ENCODE measurements at places on chromosomes 16 and 17.

GRCh38 chr16:63922560-63922959 is 1199.3 kb downstream of the CDH11 start:
- DNase-seq = no peak

DNA sequence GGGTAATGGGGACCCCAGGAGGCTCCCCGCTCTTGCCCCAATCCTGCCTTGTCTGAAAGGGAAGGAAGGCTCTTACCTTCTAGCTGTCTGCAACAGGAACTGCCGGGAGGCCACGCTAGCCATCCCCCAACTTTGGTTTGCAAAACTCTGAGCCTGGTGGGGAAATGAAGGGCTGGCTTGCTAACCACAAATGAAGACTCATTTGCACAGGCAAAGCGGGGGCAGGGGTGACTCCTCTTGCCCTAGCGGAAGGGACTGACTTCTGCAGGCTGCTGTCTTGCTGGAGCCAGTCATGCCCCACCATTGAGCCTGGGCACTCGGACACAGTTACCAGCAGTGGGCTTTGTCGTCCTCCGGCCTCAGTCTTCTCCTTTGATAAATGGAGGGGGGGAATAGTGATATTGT is 52.6 kb downstream of the PLCG2 start:
- peak; percentile 83 for DNase-seq

GRCh38 chr17:72516772-72517399 is 396.1 kb downstream of the SOX9 start:
- DNase-seq = no peak

DNA sequence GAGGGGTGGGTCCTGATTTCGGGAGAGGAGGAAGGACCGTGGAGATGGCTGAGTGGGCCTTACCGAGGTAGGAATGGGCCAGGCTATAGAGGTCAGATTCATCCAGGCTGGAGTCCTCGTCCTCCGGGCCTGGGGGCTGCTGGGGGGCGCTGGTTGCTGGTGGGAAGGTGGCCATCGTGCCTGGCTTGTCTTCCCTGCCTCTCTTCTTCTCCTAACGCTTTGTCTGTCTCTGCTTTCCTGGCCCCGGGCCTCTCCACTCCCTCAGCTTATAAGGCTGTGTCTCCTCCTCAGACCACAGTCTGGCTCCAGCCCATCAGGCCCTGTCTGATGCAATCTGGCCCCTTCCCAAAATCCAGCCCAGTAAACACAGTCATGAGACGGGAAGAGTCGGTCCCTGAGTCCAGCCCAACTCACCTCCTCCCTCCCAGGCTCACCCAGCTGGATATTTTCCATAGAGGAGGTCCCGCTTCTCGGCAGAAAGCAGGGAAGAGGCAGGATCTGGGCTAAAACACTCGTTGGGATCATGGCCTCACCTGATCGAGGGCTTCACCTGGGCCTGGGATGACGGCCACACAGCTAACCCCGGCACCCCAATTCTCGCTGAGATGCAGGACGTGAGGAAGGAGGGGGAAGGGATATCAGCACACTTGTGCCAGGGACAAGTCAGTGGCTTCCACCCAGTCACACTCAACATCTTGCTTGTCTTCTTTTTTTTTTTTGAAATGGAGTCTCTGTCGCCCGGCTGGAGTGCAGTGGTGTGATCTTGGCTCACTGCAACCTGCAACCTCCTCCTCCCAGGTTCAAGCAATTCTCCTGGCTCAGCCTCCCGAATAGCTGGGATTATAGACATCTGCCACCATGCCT is at the start of gene NUPR1:
TSS of gene NUPR1 (minus strand) at position 242 of the 864 bp plus-strand sequence. CDS start at position 175, 67 bp downstream.
- DNase-seq = no peak

GRCh38 chr16:55444754-55445485 is 34.1 kb upstream of the MMP2 start:
- no peak for DNase-seq

Data from NK-92 treated with Interleukin-12 subunit alpha and Interleukin-12 subunit beta, amount 100 ng/mL, for 24 hours (cell line).